ENCODE measurements at places on chromosomes 5 and 9. TPM values are rescaled to one million over a fixed set of nuclear protein-coding genes. Genes with fewer than 3 reads are reported as not detected.

Gene GAPT
- total RNA-seq, result not detected

DNA sequence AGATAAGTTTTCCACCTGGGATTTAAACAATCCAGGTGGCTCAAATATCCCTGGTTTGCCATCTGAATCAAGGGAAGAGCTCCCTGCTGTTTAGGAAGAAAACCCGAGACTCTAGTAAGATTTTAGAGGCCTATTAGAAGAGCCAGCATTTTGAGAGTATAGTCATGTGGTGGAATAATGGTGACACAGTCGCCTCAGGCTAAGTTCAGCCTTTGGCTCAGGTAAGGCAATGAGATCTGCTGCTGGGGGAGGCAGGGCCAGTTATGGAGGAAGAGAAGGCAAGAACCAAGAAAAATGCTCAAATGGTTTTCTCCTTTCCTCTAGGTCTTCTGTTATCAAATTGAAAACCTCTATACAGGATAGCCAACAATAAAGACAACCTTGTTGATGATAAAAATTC lies 16.2 kb downstream of the RAD1 start:
- DNase-seq, result no peak

DNA sequence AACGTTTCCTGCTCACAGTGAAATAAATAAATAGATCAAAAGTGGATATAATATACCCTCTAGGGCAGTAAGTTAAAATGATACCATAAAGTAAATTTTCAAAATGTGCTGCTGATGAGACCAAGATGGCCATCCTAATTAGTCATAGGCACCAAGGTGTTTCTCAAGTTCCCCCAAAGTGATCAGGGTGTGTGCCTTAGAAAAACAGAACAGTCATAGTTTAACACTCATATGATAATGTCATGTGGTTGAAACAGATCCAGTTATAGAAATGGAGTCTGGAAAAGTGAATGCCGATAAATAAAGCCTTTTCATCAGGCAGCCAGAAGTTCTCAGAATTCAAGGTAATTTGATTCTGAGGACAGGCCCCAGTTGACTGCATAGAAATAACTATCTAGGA lies 161.5 kb upstream of the CDKN2B start:
- no peak for DNase-seq

DNA sequence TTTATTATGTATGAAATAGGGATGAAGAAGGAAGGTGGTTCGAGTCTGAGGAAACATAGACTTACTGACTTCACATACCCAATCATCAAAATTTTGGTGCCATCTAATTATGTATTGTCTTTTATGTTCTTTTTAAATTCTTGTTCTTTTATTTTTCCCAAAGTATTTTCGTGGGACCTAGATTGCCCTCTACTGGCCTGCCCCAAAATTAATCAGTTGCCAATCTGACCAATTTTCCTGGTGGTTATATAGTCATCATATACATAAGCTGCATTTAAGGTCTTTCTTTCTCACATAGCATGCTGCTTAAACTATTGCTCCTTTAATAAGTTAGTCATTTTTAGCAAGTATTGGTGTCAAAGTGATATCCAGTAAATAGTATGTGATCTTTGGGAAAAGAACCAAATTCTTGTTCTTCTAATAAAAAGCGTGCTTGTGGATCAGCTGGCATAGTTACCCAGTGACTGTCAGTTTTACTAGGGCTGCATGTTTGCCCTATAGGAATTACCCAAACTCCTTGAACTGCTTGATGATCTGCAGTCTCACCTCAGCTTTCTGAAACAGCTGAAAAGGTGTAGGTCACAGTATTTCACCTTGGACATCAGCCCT lies 223.5 kb downstream of the SH3GL2 start:
- no peak for DNase-seq

- DNase-seq, result peak; percentile 52
Measured at GRCh38 chr9:127942216-127943010, 4.8 kb upstream of the DPM2 start.

DNA sequence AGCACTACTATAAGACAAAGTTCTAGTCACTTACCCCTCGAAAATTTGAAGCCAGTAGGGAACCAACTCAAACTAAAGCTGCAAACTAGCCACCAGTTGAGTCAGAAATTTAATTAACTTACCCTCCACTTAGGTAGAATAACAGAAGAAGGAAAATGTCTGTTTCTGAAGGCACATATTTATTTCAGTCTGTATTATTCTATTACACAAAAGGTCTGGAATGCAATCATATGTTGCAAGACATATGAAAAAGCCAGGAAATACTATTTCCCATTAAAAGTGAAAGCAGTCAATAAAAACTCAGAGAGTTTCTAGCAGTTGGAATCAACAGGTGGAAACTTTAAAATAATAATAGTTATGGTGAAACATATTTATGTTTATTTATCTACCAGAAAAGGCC lies 79.2 kb upstream of the SLCO4C1 start:
- DNase-seq, result no peak

DNA sequence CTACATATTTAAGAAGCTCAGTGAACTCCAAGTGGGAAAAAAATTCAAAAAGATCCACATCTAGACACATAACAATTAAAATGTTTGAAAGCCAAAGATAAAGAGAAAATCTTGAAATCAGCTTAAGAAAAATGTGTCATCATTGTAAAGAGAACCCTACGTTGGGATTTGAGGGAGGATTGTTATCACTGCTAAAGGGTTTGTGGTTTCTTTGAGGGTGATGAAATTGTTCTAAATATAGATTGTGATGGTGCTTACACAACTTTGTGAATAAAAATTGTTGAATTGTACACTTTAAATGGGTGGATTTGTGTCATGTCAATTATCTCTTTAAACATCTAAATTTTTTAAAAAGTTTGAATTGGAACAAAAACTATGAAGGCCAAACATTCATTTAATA lies 92.2 kb upstream of the ADAMTS19 start:
- DNase-seq, result peak; percentile 34

- no peak for DNase-seq
Measured at GRCh38 chr9:87502391-87503221, 4.9 kb downstream of the DAPK1 start.

GRCh38 chr5:16095612-16096011 lies 84.0 kb downstream of the MARCHF11 start:
- no peak for DNase-seq

Gene ARHGEF37
- total RNA-seq, result 0.69 TPM

DNA sequence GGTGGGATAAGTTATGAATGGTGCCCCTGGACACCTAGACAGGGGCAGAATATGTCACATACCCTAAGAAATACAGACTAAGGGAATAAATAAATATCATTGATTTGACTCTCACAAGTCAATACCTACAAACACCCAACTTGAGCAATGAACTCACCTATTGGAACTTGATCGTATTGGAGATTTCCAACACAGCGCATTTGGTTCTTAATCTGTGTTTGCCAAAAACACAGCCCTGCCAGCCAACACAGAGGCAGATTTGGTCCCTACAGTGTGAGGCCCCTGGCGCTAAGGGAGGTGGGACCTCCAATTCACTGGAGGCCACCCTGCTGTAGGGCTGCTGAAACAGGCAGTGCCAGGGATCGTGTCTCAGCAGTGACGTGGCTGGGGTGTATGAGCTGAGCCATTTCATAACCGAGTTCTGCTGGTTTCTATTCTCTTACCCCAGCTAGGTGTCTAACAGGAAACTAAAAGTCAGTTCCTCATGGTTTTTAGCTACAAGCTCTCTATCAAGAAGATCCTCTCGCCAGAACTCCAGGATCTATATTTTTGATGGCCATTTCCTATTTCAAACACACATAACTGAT lies 84.5 kb downstream of the SLC1A1 start:
- no peak for DNase-seq

Gene ECSCR
- total RNA-seq, result 1.8 TPM

DNA sequence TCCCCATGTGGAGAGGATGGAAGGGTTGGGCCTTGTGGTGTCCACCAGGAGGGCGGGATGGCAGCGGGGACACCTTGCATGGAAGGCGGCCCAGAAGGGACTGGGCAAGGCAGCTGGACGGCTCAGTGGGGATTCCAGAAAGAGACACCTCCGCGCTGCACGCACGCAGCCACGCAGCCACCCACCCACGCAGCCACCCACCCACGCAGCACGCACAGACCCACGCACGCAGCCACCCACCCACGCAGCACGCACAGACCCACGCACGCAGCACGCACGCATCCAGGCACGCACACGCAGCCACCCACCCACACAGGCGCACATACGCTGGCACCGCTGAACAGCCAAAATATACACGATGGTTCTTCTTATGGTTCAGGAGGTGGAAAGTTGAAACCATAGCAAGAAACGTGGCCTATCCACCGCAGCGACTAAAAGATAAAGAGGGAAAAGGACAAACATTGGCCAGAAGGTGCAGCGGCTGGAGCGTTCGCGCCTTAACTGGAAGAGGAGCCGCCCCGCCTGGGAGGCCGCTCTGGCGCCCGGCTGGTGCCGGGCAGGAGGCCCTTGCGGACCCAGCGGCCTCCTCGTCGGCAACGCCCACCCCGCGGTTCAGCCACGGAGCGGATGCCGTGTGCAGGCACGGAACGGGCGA lies 22.2 kb upstream of the EXOC3 start:
- DNase-seq, result no peak

DNA sequence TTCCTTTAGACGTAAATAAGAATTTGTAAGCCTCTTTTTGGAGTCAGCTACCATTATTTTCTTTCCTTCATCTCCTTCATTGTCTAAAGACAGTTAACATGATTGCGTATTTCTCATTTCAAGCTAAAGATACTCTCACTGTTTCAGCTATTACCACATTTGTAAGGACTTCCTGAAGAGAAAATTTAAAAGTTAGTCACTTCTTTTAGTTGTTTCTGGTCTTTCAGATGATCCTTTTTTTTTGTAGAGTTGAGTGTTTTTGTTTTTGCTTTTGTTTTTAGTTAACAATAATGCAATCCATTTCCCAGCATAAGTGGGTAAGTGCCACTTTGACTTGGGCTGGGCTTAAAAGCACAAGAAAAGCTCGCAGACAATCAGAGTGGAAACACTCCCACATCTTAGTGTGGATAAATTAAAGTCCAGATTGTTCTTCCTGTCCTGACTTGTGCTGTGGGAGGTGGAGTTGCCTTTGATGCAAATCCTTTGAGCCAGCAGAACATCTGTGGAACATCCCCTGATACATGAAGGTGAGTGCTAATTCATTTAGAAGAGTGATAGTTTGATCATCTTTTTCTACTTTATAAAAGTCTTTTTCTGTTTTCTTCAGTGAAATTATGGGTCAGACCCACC lies 2.0 kb downstream of the IL31RA start:
- DNase-seq, result no peak

DNA sequence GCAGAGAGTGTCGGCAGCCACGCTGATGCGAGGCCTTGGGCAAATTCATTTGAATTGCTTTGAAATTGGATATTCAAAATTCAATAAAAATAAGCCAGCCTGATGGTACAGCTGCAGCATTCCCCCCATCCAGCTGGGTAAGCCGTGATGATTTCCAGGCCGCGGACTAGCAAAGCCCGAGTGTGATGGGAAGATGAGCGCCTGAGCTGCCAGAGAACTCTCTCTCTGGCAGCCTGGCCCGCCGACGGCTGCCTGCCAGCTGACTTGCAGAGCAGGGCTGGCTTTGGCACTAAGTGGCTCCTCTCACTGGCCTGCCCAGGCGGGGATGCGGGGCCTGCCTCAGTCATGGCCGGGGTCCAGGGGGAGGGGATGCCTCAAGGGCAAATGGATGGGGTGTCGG lies 268.3 kb upstream of the WWC1 start:
- no peak for DNase-seq

DNA sequence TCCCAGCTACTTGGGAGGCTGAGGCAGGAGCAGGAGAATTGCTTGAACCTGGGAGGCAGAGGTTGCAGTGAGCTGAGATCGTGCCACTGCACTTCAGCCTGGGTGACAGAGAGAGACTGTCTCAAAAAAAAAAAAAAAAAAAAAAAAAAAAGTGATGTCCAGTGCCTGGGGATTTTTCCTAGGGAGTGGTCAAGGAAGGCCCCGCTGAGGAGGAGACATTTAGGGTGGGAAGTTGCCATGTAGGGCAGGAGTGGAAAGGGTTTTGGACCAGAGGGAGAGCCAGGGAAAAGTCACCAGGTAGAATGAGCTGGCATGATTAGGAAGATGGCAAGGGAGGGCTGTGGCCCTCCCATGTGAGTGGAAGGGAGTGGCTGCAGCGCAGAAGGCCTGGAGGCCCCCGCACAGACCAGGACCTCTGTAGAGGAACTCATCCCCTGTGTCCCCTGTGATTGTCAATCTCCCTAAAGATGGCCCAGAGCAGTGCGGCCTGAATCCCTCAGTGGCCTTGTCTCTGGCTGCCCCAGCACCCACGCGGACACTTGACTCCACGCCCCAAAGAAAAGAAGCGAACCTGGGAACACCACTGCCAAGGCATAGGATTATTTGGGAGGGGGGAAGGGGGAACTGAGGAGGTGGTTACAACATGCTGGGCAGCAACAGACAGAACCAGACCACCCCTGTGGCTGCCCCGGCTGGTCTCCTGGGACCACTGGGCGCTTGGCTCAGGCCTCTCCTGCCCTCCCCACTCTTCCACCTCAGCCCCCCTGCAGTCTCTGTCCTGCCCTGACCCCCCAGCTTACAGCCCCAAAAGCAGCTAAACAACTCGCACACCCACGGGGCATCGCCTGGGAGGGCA lies 2.6 kb upstream of the SQSTM1 start:
- peak; percentile 72 for DNase-seq

Gene CDKN2A
- total RNA-seq, result not detected

DNA sequence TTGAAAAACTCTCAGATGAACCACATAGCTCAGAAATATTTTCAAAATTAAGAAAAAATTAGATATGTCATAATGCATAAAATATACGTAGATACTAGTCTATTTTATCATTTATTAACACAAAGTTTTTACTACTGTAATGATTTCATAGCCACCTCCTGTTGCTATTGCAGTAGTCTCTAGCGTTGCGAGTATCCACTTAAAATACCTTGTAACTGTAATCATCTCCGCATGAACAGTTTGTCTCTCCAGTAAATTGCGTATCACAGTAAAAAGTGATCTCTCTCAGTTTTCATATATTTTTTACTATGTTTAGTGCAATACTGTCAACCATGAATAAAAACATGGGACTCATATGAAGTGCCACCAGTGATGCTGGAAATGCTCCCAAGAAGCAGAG lies 417.9 kb upstream of the ZNF462 start:
- DNase-seq, result no peak

GRCh38 chr9:114364134-114365041 lies 23.4 kb downstream of the AKNA start:
- peak; percentile 26 for DNase-seq

Gene SPINK7
- not detected for total RNA-seq

Gene PCDHGA12
- not detected for total RNA-seq

Gene PDLIM7
- 215 TPM for total RNA-seq

DNA sequence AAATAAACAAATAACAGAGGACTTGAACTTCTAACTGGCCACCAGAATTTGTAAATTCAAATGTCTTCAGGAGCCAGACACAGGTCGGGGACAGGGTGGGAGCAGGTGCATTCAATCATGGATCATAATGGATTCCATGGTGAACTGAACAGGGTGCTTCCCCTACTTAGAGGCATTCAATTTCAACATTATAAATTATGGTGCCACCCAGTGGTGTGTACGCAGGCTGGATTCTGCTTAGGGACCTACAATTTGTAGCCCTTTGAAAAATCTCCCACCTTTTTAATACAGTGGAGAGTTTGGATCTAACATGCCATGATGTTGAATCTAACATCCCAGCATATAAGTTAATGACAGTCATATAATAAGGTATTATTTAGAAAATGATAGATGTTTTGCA lies 22.3 kb downstream of the KLF9 start:
- DNase-seq, result no peak

Gene SLC6A19
- not detected for total RNA-seq
